ENCODE measurements at places on chromosomes 3 and 15. TPM values are rescaled to one million over a fixed set of nuclear protein-coding genes. Genes with fewer than 3 reads are reported as not detected.

- no peak for DNase-seq
Measured at GRCh38 chr3:129505341-129505740, 23.1 kb upstream of the RHO start.

DNA sequence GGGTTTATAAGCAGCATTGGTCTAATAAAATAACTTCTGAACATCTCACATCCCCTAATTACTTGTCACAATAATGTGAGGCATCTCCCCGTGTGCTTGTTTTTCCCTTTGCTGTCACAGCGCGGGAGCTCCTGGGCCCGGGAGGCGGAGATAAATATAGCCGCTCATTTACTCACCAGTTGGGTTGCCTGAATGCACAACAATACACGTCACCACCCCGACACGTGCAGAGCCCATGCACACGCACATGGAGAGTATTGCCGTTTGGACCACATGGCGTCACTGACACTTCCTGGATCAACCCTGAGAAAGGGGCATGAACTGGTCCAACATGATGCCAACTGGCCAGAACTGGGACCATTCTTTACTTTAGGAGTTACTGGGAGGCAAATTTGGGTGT lies 76.2 kb downstream of the MRPL46 start:
- no peak for DNase-seq

DNA sequence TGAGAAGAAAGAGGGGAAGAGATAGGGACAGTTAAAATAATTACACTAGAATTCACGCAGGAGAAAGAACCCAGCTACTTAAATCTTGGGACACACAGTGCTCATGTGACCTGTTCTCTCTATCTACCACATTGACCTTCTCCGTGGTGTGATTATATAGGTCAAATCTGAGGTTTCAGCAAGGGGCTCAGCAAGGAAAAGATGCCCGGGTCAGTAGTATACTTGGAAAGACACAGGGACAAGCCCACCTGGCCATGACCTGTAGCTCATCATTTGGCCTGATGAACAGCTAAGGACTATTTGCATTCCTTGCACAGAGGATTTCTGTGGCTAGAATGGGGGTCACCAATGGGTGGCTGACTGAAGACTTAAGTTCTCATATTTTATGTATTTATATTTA lies 71.9 kb downstream of the SSR3 start:
- no peak for DNase-seq

GRCh38 chr15:83153288-83153687 lies 45.8 kb downstream of the TM6SF1 start:
- DNase-seq: peak; percentile 21

- DNase-seq: peak; percentile 98
Measured at GRCh38 chr3:16183601-16184270, 9.3 kb downstream of the GALNT15 start.

The FETUB gene
- total RNA-seq: not detected

- DNase-seq: peak; percentile 39
Measured at GRCh38 chr15:49370782-49371181, 52.3 kb upstream of the FGF7 start.

The CNOT10 gene
- 19.4 TPM for total RNA-seq

The NTRK3 gene
- total RNA-seq: under 0.01 TPM

DNA sequence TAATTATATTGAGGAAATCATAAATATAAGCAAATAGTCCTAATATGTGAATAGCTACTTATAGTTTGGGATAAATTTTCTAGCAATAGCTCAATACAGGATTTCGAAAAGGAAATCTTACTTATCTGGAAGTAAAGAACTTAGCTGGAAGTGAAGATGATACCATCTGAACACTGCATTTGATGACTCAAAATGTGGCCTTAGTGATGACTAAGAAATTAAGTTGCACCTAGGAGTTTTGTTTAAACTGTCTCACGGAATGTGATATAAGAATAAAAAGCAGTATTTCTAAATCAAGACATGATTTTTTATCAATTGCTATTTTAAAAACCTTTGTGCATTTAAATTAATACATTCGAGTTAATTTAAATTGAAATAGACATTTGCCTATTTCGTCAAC lies 91.2 kb downstream of the EOMES start:
- peak; percentile 82 for DNase-seq

GRCh38 chr3:165696496-165696895 lies 140.7 kb downstream of the BCHE start:
- DNase-seq: no peak

The BLM gene
- 6.5 TPM for total RNA-seq

DNA sequence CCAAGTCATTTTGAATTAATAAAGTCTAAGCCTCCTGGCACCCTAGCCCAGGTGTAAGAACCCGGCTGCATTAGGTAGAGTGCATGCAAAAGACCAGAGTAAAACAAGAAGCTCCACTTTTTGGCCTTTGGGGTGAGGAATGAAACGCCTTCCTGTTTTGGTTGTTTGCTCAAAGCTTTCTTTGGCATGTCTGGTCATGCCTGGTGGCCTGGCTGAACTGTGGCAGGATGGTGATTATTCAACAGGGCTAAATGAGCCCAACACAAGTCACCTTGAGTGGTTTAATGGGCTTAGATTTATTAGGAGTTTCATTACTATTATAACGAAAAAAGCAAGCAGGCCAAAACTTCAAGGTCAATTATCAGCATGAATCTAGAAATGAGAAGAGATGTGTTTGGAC lies 40.9 kb upstream of the LDHAL6B start:
- no peak for DNase-seq

The NANOGP8 gene
- not detected for total RNA-seq

GRCh38 chr15:90942354-90943120 lies 7.5 kb downstream of the UNC45A start:
- DNase-seq: no peak

- DNase-seq: no peak
Measured at GRCh38 chr3:23760871-23761373, 44.8 kb upstream of the UBE2E1 start.

The EBLN2 gene
- total RNA-seq: 6.4 TPM

GRCh38 chr15:64092864-64093626 lies 593 bp downstream of the CIAO2A start:
- DNase-seq: peak; percentile 64

The LRRC57 gene
- 10.0 TPM for total RNA-seq

GRCh38 chr3:124861041-124861440 lies 26.1 kb downstream of the ITGB5 start:
- no peak for DNase-seq

GRCh38 chr15:27249046-27249759 lies 278.2 kb downstream of the GABRG3 start:
- DNase-seq: no peak

DNA sequence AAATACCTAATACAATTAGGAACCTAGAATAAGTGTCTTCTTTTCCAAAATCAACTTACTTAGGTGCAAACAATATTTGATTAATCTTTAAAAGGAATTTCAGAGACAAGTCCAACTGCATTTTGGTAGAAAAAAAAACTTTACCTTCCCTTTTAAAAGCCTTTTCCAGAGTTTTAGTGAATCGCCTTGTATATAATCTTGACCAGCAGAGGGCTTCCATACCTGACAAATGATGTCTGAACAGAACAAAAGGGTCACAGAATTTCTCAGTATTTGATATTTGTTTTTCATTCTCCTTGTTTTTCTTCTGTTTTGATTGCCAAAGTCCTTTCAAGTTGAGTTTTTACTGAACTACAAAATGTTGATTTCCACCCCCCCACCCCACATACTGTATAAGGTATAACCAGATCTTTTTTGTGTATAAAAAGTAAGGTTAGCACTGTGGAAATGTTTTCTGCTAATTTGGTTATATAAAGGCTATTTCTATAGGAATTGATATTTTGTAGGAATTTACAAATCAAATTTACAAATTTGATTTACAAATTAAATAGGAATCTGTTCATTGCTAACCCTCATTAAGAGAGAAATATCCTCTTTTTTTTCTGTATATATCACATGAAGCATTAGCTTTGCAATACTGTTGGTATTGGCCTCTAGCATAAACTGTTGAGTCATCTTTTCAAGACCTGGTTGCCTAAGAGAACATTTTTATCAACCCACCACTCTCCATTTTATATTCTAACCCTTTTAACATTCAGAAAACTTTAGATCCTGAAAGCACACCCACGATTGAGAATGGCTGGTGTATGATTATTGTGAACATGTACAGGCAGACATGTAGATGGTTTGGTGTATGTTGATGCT lies 464.1 kb upstream of the RARB start:
- peak; percentile 17 for DNase-seq

GRCh38 chr3:43948013-43948412 lies 257.3 kb downstream of the ABHD5 start:
- no peak for DNase-seq

The PLSCR2 gene
- total RNA-seq: not detected

DNA sequence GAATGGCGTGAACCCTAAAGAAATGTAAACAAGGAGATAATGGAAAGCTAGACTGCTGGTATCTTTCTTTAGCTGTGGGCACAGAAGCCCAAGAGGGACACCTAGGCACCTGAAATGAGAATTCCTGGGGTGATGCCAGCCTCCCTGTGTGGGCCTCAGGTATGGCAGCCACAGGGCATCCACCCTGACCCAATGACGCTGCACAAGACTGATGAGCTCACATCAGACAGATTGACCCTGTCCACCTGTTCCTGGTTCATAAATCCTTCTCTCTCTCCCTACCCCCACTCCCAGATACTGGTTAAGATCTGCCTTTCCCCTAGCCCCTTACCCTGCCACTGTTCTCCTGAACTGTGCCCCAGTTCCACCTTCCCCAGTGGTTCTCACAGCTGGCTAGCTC lies 1.5 kb downstream of the GLB1 start:
- DNase-seq: no peak

The GUCA1C gene
- total RNA-seq: not detected

The ATP13A5 gene
- not detected for total RNA-seq

DNA sequence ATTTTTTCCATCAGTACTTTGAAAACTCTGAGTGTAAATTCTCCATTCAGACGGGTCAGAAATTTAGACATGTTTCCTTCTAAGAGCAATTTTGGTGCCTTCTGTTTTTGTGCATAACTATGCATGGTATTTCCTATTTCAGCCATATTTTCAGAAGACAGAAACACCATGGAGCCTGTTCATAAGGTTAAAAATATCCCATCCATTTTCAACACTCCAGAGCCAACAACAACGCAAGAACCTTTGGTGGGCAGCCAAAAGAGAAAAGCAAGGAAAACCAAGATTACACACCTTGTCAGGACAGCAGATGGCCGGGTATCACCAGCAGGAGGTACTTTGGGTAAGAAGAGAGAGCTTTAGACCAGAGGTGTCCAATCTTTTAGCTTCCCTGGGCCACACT lies 275.6 kb downstream of the BBX start:
- DNase-seq: peak; percentile 43

The OR5K2 gene
- not detected for total RNA-seq

DNA sequence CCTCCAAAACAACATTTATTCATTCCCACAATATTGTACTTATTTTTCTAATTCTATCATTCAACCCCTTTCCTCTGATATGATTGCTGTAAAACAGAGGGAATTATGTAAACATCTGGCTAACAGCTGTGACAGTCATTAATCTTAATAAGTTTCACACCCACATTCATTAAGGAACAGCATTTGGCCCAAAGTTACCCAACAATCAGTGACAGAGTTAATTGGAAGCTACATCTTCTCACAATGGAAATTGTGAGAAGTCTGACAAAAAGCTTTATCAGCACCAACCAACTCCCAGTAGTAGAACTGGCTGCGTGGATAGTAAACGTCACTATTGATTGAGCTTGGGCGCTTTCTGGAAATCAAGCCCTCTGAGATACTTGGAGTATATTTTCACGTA lies 165.8 kb upstream of the SLC24A5 start:
- DNase-seq: no peak

All from IMR-90 (cell line).